A673 (cell line): ENCODE measurements at places on chromosomes 3 and 15. TPM values are rescaled to one million over a fixed set of nuclear protein-coding genes. Genes with fewer than 3 reads are reported as not detected.
A peak's percentile ranks its signal among the peaks of the same experiment; 100 is the strongest.

The ATP2B2 gene
- 0.17 and 0.35 TPM in 2 replicates for total RNA-seq

The RAP2B gene
- total RNA-seq = 13.7 and 15.8 TPM in 2 replicates

The KBTBD12 gene
- total RNA-seq = not detected in 2 replicates

The BBX gene
- 28.9 and 37.7 TPM in 2 replicates for total RNA-seq

The FANCD2OS gene
- total RNA-seq = not detected in 2 replicates

The SPESP1 gene
- total RNA-seq = not detected in 2 replicates

The NR1I2 gene
- total RNA-seq = not detected in 2 replicates

DNA sequence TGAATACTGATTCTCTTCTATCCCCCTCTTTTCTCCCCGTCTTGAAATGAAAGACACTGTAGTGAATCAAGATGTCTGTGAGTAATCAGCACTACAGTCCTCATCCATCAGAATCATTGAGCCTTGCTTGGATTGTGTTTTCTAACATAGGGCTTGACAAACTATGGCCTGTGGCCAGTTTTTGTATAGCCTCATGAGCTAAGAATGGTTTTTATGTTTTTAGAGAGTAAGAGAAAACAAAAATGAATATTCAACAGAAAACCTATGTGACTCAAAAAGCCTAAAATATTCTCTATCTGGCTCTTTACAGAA is 55.2 kb downstream of the PPM1L start:
- H3K36me3 ChIP-seq = no peaks in the 10 kb centered on the region
- no peak overlapping the region for H3K27ac ChIP-seq
- no peaks in the 10 kb centered on the region for H3K27me3 ChIP-seq
- DNase-seq = no peak
- no peak overlapping the region for H3K4me3 ChIP-seq
- H3K4me1 ChIP-seq = peaks cover 10% of the 10 kb centered on the region

- H3K27me3 ChIP-seq = no peaks in the 10 kb centered on the region
- H3K4me1 ChIP-seq = no peaks in the 10 kb centered on the region
- no peak overlapping the region for H3K27ac ChIP-seq
- DNase-seq = peak; percentile 32
- H3K36me3 ChIP-seq = no peaks in the 10 kb centered on the region
Observed at GRCh38 chr3:127688416-127689265, 15.9 kb downstream of the ABTB1 start.

DNA sequence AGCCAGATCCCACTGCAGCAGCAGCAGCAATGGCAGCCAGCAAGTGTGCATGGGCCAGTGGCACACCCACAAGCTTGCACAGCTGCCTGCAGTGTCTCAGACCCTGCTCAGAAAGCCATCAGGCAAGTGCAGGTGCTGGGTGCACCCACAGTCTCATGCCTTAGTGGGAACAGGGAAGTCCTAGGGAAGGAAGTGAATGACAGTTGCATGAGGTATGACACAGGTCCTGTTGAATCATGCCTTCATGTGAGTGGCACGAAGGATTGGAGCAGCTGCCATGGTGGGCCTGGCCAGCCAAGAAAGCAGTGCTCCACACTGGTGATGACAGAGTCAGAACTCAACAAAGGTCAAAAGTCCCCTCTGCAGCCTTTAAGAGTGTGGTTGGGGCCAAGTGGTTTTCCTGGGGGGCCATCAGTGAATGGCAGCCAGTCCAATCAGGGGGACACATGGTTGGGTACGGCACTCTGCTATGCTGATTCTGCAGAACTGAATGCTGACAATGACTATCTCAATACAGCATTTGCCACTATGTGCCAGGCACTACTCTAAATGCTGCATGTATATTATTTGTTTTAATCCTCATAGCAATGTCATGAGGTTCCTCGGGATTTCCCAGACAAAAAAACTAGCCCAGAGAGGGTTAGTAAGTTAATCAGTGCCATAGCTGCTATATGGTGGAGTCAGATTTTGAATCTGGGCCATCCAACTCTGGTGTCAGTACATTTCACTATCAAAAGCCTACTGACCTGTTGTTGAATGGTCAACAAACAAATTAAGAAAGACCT is 94.3 kb downstream of the AQP9 start:
- no peak for DNase-seq
- no peaks in the 10 kb centered on the region for H3K27me3 ChIP-seq
- H3K4me3 ChIP-seq = no peak overlapping the region
- no peaks in the 10 kb centered on the region for H3K36me3 ChIP-seq

DNA sequence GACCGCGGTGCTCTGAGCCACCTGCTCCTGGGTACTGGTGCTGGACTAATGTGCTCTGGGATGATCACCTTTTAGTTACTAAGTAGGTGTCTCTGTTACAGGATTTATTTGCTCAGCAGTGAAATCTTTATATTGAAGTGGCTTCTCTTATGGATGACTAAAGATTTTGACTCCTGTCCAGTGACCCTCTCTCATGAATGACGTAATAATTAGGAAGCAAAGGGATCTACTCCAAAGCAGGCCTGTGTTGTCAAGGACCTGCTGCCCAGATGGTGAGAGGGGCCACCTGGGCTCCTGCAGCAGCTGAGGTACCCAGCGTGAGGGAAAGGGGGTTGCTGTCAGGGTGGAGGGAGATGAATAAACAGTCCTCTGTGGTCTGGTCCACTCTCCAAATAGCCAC is 263.6 kb downstream of the GABRG3 start:
- H3K4me3 ChIP-seq = no peak overlapping the region

DNA sequence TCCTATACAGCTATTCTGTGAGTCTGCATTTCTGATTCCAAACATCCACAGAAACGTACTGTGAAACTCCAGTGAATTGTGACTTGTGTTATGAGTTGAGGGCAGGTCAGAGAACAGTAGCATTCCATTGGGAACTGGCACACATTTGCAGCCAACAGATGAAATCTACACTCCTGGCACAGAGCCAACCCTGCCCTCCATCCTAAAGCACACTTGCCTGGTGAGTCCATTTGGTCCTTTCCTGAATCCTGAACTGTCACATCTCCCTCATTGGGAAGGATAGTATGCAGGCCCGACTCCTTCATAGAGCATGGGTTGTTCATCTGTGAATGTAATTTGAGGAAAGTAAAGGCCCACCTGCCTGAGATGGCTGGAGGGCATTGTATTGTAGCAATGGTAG is 314.3 kb upstream of the RASGRP1 start:
- H3K4me1 ChIP-seq = no peaks in the 10 kb centered on the region
- H3K27ac ChIP-seq = no peak overlapping the region
- H3K27me3 ChIP-seq = no peaks in the 10 kb centered on the region

DNA sequence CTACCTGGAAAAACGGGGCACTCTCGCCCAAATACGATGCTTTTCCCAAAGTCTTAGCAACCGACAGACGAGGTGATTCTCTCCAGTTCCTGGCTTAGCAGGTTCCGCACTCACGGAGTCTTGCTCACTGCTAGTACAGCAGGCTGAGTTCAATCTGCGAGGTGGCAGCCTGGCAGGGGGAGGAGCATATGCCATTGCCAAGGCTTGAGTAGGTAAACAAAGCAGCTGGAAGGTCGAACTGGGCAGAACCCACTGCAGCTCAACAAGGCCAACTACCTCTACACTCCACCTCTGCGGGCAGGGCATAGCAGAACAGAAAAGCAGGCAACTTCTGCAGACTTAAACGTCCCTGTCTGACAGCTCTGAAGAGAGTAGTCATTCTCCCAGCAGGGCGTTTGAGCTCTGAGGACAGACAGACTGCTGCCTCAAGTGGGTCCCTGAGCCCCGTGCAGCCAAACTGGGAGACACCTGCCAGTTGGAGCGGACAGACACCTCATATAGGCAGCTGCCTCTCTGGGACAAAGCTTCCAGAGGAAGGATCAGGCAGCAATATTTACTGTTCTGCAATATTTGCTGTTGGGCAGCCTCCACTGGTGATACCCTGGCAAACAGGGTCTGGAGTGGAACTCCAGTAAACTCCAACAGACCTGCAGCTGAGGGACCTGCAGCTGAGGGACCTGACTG is 73.4 kb upstream of the CADM2 start:
- H3K4me1 ChIP-seq = no peaks in the 10 kb centered on the region
- H3K36me3 ChIP-seq = no peaks in the 10 kb centered on the region
- DNase-seq = no peak

GRCh38 chr3:9416139-9416780 is 18.8 kb downstream of the SETD5 start:
- H3K27me3 ChIP-seq = no peaks in the 10 kb centered on the region
- peaks cover 18% of the 10 kb centered on the region for H3K4me1 ChIP-seq
- H3K4me3 ChIP-seq = no peak overlapping the region
- H3K36me3 ChIP-seq = peaks cover 5% of the 10 kb centered on the region

- H3K27ac ChIP-seq = no peak overlapping the region
- H3K4me1 ChIP-seq = no peaks in the 10 kb centered on the region
- no peak for DNase-seq
Observed at GRCh38 chr3:116994351-116994879, 284.8 kb downstream of the TUSC7 start.

GRCh38 chr15:92074646-92075045 is 221.1 kb downstream of the SLCO3A1 start:
- H3K27me3 ChIP-seq = no peaks in the 10 kb centered on the region
- DNase-seq = peak; percentile 21
